ENCODE measurements at places on chromosomes 3 and 15.

DNA sequence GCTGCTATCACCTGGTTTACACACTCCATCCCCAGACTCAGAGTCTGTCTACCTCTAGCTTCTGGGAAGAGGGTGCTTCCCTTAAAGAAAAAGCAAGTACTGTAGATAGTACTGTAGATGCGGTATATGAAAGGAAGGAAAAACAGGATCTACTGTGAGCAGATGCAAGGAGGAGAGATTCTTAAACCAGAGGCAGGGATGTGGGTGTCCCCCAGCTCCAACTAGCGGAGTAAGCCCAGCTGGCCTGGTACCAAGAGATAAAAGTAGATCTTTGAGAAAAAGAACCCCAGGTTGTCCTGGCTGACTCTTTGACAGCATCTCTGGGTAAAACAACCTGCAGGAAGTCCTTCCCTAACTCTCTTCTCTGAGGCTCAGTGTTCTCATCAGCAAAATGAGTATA lies 523.7 kb upstream of the PROK2 start:
- no peak for DNase-seq

GRCh38 chr3:49378249-49378895 lies 20.2 kb upstream of the GPX1 start:
- DNase-seq: no peak

- DNase-seq: no peak
Measured at GRCh38 chr15:70753101-70753829, 10.1 kb downstream of the UACA start.

DNA sequence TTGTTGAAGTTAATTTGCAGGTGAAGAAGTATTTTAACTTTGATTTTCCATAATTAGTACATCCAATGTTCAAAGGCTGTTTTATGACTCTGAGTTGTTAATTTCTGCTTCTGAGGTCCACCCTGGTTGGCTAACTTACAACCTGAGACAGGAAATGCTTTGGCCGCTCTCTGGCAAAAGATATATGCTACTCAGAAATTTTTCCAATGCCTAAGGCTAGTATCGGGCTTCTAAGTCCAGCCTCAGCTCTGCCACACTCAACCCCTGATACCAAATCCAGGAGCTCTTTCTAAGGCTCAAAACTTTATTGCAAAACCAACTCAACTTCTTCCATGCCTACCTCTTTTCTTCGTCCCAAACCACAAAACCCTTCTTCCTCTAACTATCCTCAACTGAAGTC lies 192.9 kb downstream of the NEK10 start:
- DNase-seq: no peak

- no peak for DNase-seq
Measured at GRCh38 chr15:79900087-79900486, 3.3 kb upstream of the MTHFS start.

GRCh38 chr15:50996641-50997040 lies 88.2 kb downstream of the AP4E1 start:
- DNase-seq: no peak

DNA sequence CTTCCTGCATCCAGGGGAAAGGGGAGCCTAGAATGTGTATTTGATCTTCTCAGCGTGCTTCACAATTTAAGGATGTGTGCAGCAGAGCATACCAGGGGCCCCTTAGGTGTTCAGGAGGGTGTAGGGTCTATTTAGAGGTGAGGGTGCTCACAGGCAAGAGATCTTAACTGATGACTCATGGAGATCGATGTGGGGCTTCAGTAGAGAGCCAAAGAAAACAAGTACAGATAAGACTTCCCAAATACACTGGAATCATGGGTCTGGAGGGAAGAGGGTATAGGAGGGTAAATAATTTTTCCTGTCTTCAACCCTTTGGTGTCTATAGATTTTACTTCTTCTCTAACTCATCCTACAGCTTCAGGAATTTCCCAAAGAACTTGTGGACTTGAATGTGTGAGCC lies 170.2 kb upstream of the LRRC3B start:
- DNase-seq: no peak

DNA sequence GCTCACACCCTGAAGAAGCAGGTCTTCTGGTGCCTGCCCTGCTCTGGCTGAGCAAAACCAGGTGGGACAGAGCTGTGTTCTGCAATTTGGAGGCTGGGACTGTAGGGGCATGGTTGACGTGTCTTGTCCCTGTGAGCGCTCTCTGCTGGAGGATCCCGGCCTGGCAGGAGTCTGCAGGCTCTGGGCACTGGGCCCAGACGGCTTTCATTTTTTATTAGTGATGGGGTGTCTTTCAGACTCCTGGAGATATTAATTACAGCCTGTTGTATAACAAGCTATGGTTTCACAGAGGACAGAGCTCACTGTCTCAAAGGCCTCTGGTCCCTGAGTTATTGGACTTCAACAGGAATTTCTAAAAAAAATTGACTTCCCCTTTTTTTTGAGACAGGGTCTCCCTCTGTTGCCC lies 29.5 kb upstream of the ZNF710 start:
- no peak for DNase-seq

- DNase-seq: no peak
Measured at GRCh38 chr3:52245322-52246263, at the start of gene PPM1M. Gene PPM1M (plus strand): TSS chr3:52245759. CDS start chr3:52245825, 66 bp downstream.

DNA sequence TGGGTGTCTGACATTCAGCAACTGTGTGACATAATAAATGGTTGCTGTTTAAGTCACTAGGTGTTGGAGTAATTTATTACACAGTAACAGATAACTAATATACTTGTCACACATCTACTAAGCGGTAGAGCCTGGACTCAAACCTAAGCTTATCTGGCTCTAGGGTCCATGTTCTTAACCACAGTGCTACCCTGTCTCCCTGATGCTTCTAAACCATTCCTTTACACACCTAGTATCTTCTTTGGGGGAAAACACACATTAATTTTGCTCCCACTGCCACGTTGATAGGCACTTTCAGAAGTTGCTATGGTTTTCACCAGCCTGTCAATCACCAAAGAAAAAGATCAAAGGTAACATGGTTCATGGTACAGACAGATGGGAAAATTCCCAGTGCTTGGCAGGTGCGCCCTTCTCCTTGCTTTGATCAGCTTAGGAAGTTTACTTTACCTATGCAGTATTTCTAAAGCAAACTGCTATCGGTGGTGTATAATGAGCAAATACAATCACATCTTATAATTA lies 150.8 kb downstream of the PDZRN3 start:
- no peak for DNase-seq

DNA sequence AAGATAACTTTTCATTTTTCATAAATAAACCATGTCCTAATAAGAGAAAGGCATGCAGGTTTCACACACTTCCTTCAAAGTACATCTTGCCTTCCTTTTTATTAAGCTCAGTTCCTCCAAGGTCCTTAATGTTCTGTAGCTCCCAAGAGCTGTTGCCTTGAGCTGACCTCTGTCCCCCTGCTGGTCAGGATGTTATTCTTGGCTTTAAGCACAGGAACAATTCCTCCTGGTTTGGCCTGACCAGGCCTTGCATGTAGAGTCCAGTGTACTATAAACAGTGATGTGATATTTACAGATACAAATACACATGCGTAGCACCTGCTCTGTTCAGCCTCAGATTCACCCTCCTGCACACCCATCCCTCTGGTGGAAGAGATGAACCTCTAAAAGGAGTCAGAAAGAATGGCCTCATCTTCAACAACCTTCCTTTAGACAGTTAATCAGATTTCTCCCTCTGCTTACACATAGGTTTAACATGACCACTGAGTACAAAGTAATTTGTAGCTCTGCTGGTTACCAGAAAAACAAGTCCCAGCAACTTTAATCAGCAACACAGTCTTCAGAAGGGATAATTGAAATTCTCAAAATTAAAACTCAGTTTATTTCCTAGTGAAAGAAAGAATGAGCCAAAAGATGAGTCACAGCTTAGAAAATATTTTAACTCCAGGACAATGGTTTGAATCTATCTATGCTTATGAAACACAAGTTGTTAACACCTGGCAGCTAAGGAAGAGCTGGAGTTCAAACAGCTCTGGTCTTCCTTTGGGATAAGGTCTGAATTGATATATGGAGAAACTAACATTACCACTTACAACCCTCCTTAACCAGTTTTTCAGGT lies 46.5 kb downstream of the PTPN9 start:
- DNase-seq: no peak

- DNase-seq: no peak
Measured at GRCh38 chr3:10594915-10595314, 89.5 kb upstream of the ATP2B2 start.

DNA sequence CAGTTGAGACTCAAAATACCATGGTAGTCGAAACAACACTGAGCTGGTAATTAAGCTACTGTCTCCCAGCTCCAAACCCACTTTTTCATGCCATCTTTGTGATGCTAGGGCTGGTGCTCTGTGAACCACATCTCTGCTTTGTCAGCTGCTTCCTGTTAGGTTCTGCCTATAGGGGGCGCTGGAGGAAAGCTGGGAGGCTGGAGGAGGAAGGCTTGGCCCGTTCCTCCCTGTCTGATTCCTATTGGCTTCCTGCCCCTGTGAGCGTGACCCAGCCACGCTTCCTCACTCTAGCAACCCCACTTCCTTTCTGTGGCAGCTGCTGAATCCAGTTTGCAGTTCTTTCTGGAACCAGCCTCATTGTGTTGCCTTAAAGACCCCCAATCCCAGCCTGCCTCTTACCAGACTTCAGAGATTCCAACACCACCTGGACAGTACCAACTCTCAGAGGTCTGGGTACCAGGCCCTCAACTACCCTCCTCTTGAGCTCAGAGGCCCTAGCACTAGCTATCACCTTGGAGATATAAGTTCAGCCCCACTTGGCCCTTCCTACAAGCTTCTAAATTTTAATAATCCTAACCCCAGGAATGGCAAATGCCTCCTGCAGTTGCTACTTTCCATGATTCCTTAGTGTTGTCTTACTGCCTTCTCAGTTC lies 120.9 kb downstream of the ERC2 start:
- DNase-seq: peak; percentile 71

GRCh38 chr15:67887776-67888175 lies 47.9 kb upstream of the RNU6-1 start:
- no peak for DNase-seq

Data from anterior cingulate cortex (tissue), 58 donors.